Stimulated activated CD8-positive, alpha-beta memory T cell treated with anti-CD3 and anti-CD28 coated beads, Interleukin-15, amount 100 ng/mL, for 24 hours (primary cell): ENCODE measurements at places on chromosomes 2 and 18.

GRCh38 chr18:35024196-35024595 is 17.0 kb upstream of the MAPRE2 start:
- no peak for DNase-seq

- DNase-seq = no peak
These were observed 502.5 kb upstream of the ACVR2A start for GRCh38 chr2:147342329-147342728.

- DNase-seq = no peak
These were observed 69.7 kb downstream of the TBC1D8 start for GRCh38 chr2:101081375-101081907.

- no peak for DNase-seq
These were observed 31.9 kb upstream of the CYP1B1 start for GRCh38 chr2:38107738-38108410.

- DNase-seq = no peak
These were observed 8.7 kb downstream of the CEP68 start for GRCh38 chr2:65064728-65065552.

DNA sequence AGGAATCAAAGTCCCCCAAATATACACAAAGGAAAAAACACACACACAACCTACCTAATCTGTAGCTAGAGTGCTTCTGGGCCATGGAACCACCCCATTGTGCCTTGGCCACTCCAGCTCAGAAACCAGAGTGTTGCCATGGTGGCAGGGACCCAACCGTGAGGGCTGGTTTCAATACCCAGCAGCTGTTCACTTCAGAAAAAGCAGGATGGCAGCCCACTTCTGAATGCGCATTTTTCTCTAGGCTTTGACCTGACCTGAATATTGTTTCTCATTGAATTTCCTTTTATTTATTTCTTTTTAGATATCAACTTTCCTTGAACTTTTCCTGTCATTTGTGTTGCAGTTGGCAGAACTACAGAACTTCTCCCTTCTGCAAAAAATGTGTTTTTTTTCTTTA is 43.0 kb upstream of the EHBP1 start:
- DNase-seq = no peak

- no peak for DNase-seq
These were observed 3.4 kb upstream of the CKAP2L start for GRCh38 chr2:112767693-112768330.

DNA sequence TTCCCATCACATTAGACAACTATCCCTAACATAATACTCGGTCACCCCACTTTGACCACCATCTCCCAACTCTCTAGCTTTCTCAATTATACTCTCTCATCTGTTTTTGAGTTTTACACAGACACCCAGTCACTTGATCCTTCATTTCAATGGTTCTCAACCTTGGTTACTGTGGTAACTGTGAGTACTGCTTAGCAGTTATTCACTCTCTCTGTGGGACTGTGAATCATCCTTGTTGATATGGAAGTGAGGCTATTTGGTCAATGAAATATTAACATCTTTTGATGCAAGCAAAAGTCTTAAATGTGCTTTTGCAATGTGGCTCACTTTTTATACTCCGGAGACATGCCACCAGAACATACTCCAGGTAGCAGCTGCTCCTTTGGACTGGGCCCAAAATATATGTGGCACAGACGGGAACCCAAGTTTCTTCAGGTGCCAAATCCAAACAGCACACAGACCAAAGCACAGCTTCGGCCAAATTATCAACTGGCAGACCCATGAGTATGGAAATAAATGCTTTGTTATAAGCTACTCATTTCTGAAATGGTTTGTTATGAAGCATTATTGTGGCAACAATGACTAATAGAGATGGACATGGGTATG is 75.0 kb upstream of the SLC25A52 start:
- DNase-seq = no peak

- DNase-seq = no peak
These were observed 118.2 kb upstream of the RND3 start for GRCh38 chr2:150605664-150606063.

- DNase-seq = no peak
These were observed 130.3 kb upstream of the GLI2 start for GRCh38 chr2:120605231-120605935.

- no peak for DNase-seq
These were observed 135.9 kb downstream of the ABCA12 start for GRCh38 chr2:215002500-215002899.

GRCh38 chr2:240972201-240972600 is 26.2 kb upstream of the SNED1 start:
- DNase-seq = no peak

GRCh38 chr2:143764261-143764660 is 635.0 kb downstream of the ARHGAP15 start:
- no peak for DNase-seq

DNA sequence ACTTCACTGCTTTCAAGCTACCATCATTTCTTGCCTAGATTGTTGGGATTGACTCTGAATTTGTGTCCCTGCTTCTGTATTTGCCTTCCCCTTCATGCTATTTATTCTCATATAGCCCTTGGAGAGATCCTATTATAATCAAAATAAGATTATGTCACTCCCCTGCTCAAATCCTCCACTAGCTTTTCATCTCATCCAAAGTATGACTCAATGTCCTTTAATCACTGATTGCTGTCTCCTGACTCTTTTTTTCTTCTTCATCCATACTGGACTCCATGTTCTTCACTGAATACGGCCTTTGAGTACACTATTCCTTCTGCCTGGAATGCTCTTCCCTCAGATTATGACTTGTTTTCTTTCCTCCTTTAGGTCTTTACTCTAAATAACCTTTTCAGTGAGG is 5.0 kb downstream of the RBKS start:
- no peak for DNase-seq

DNA sequence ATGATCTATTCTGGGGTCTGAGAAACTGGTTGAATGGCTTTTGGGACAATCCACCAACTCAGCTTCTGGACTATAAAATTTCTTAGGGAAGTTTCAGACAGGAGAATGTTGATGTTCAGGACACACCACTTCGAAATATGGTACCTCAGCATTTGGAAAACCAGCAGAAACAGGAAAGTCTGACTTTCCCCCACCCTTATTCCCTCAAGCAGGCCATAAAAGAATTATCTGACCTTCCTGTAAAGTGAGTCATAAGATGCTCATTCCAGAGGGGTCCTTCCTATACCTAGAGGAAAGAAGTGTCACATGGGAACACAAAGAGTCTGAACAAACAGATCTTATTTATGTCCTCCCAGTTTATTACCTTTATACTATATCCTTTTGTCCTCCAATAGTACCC is 415.0 kb downstream of the CPS1 start:
- no peak for DNase-seq

- no peak for DNase-seq
These were observed 155.7 kb downstream of the RDH14 start for GRCh38 chr2:18404708-18405107.

DNA sequence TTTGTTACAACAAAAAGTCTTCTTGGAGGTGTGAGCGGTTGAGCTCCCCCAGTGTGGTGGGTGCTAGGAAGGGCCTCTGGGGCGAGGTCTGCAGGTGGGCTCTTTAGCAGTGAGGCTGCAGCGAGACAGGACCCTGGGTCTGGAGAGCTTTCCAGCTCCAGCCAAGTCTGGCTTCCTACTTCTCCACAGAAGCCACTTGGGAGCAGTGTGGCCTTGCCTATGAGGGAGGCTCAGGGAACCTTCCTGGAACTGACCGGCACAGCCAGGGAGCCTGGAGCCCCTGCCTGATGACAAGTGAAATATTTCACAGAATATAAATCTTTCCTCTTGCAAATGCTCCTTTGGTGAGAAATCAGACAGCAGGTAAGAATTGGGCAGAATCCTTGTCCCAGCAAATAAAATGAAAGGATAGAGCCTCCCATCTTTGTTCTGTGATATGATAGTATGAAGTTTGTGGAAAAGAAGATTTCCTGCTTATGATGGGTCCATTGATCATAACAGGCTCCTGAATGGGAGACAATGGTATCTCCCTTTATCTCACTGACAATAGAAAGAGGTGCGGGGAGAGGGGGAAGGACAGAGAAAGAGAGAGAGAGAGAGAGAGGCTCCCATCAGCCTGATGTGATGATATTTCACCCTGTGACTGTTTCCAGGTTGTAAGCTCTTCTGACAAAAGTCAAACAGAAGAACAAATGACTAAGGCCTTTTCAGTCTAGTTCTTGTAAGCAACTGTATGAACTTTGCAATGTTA is 289.8 kb upstream of the SPRED2 start:
- DNase-seq = no peak

GRCh38 chr2:112345030-112346027 is 69.9 kb downstream of the ZC3H6 start:
- DNase-seq = no peak

- DNase-seq = no peak
These were observed 156.4 kb downstream of the CCBE1 start for GRCh38 chr18:59540780-59541179.

GRCh38 chr2:149483004-149483605 is 104.5 kb downstream of the MMADHC start:
- DNase-seq = no peak

GRCh38 chr2:118654945-118655344 is 192.5 kb downstream of the EN1 start:
- no peak for DNase-seq

- no peak for DNase-seq
These were observed 625.4 kb upstream of the FANCL start for GRCh38 chr2:58866527-58866926.

GRCh38 chr2:61962095-61962984 is 56.9 kb downstream of the COMMD1 start:
- DNase-seq = no peak

DNA sequence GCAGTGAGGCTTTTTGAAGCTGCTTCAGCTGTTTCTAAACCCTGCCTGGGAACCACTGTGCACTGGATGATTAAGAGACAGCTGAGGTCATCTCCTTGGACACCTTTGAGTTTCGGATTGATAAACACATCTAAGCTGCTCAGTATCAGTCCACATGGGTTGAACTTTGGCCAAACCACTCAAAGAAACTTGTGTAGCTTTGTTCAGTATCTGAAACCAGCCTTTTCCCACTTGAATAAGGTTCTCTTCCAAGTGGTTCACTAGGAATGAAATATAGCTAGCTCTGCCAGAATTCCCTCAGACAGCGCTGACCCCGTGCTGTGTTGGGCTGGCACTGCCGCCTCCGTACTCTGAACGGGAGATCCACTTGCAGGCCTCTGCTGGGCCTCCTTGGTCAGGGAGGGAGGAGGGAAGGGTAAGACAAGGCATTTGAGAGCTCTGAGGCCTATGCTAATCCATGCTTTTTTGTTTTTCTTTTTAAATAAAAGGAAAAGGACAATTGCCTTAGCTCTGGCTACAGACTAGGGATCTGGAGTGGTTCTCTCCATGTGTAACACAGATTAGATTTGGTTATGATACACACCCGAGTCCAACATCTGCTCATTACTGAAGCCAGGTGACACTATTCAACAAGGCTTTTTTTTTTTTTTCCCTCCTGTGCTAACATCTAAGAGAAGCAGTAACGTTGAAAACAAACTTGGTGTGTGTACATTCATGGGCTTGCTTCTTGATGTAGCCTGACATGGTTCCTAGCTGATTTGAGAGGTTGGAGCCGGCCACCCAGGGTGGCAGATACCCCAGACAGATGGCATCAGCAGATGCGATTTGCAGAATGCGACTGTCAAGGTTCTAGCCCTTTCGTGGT is 67.7 kb downstream of the NCK2 start:
- no peak for DNase-seq
